Neural crest cell (in vitro differentiated cells): ENCODE measurements at places on chromosomes 7 and 10.

DNA sequence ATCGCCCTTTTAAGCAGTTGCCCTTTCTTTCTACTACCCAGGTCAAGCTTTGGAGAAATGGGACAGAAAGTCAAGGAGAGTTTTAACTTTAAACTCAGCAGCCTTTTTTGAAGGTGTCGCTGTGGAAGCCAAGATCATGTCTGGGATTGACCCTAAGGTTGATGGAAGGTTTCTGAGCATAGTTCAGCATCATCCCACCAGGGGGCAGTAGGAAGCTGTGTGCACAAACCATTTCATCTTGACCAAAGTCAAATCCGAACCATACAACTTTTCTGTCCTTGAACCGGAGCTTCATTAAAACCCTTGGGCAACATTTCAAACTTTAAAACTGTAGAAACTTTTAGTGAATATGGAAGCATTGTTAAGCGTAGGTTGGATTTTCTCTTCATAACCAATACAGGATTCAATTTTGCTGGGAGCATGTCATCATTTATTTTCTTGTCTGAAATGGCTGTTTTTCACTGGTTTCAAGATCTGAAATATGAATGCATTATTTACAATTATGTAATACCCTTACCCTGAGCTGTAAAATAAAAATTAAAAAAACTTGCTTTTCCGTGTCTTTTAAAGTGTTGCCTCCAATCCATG, 214.4 kb upstream of the KIAA1217 start:
- DNase-seq = peak; percentile 73

GRCh38 chr7:28093623-28094232, 86.9 kb downstream of the JAZF1 start:
- peak; percentile 62 for DNase-seq

DNA sequence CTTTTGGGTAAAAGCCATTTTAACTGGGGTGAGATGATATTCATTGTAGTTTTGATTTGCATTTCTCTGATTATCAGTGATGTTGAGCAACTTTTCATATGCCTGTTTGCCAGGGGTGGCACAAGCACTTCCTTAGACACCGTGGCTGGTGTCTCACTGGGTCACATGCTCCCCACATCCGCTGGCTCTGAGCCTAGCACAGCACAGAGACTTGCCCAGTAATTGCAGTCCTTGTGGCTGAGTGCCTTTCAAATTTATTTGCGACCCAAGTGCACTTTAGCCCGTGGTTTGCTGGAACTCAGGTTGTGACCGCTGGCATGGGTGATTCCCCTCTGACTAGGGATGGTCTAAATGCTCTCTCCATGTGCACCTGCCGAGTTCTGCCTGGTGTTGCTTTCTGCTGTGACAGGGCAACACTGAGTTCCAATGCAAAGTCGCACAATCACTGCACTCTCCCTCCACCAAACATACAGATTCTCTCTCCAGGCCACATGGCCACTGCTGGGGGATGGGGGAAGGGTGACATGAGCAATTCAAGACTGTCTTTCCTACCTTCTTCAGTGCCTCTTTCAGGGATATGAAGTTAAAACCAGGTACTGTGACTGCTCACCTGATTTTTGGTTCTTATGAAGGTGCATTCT, 66.5 kb downstream of the ZNF277 start:
- no peak for DNase-seq

GRCh38 chr10:5297996-5298395, 66.8 kb upstream of the UCN3 start:
- DNase-seq = no peak

DNA sequence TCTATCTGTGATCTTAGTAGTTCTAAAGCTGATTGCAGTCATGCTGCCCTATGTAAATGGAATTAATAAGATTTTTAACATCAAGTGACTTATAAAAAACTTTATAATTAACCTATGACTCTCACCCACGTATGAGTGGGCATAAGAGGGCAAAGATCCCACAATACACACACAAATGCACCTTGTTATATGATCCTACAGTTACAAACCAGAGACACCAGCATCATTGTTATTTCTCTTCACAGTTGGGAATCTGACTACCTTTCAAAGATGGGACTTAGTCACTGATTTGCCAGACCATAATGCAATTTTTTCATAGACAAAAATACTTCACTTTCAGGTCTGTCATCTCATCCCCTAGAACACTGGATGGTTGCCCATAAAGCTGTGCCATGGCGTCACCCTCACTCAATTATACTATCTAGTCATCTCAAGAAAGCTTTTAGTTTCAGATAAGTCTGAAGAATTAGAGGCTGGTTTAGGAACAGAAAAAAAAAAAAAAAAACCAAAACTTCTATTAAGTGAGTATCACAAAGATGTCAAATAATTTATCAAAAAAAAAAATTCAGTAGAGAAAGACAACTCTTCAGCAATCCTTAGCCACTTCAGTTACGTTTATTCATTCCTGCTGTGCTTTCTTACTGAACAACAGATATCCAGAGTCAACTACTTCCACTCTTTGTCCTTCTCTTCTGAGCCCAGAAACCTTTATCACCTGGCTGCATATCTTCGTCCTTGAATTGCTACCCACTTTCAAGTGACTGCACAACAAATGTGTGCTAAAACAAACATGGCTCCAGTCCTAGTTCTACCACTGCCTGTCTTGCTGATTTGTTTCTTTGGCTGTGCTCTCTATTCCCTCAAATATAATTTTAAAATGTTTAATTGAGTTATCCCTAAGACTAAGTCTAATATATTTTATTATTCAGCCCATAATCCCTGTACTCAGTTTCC, 175.0 kb upstream of the CHRM2 start:
- no peak for DNase-seq

- DNase-seq = no peak
Measured at GRCh38 chr10:52128056-52128683, 185.9 kb upstream of the DKK1 start.

GRCh38 chr10:18378766-18379165, 238.5 kb downstream of the CACNB2 start:
- DNase-seq = no peak

DNA sequence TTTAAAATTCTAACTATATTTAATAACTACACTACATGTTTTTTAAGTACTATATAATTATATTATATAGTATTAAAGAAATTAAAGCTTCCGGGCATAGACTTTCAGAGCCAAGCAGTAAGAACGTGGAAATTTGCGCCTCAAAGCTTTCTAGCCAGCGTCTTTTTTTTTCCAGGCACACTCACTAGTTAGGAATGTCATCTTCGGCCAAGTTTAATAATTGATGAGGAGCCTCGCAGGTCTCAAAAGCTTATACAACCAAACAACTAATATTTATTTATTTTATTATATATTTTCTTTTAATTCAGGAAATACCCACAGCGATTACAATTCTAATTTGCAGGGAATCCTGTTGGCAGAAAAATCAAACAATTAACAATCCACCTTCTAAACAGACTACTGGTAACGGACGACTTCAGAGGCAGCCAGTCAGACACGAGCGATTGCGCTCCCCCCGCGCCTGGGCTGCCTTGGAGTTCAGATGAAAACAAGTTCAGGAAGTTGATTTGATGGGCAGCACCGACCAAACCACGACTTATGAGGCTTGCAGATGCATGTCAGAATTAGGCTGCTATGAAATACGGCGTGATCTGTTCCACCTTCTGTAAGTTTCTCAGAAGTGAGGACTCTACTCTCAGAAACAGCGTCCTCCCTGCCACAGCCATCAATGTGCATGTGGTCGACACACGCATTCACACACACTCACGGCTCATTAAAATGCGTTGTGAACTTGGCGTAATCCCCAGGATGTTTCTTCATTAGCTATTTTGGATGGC, 431.8 kb upstream of the MGMT start:
- DNase-seq = no peak

DNA sequence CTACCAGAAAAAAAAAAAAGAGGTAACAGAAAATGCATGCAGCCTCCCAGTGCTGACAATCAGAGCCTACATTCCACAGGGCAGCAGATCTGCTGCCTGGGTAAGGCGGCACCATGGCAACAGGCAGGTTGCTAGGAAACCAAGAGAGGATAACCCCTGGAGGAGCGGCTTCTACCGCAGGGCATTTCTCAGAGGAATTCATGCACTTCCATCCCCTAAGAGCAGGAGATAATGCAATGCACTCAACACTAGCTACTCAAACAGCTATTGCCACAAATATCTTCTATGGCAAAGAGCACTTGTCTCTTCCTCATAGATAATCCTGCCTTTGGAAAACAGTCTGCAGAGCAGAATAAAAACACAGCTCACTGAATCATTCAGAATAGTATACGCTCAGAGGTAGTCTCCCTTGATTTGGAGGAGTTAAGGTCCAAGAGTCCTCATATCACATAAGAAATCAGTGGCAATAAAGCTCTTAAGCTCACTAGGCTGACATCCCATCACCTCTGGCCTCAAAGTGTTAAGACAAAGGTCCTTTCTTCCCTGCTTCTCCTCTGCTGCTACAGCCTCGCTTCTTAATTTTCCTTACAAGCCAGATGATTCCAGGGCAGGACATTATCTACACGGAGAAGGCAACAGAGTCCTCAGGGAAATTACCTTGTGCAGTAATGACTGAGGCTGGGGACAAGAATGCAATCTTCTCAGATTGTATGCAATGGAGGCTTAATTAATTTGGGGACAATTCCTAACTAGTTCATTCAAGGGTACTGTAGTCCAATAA, 10.7 kb downstream of the PSAP start:
- peak; percentile 87 for DNase-seq

DNA sequence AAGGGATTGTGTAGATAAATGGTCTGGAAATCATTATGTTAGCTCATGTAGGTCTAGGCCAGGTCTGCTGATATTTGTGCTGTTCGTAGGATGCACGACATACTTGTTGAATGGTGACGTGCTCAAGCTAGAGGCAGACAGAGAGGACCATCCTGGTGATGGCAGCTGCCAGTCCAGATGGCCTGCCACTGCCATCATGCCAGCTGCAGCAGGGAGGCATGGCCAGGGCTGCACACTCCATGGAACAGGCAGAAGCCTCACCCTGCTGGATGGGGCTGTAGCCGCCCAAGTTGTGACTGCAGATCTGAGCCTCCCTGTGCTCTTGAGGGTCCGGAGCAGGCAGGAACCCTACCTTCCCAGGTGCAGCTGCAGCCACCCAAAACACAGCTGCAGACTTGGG, 80.3 kb downstream of the SPDYE5 start:
- DNase-seq = no peak

DNA sequence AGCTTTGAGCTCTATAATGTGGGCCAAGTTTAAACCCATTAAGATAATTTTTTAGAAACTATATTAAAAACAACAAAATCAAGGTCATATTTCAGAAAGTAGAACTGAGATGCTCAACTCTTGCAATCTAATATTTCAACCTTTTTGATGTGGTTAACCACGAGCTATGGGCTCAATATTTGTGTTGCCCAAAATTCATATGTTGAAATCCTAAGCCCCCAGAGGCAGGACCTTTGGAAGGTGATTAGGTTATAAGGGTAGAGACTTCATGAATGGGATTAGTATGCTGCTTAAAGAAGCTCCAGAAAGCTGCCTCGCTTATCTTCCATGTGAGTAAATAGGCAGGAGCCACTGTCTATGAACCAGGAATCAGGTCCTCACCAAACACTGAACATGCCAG, 284.4 kb downstream of the CRPPA start:
- no peak for DNase-seq

DNA sequence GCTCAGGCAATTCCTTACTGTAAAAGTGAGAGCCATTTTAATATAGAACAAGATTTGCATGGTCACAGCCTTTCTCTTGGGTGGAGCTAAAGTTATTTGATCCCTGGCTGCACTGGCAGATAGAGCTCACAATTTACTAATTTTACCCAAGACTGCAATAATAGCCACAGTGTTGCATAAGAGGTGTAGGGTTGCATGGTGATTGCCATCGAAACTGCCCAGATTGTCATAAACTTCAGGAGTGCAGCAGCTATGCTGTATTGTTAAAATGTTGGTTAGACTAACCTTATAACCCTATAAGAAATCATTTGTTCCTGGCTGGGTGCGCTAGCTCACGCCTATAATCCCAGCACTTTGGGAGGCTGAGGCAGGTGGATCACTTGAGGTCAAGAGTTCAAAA, 50.0 kb downstream of the VCL start:
- no peak for DNase-seq

DNA sequence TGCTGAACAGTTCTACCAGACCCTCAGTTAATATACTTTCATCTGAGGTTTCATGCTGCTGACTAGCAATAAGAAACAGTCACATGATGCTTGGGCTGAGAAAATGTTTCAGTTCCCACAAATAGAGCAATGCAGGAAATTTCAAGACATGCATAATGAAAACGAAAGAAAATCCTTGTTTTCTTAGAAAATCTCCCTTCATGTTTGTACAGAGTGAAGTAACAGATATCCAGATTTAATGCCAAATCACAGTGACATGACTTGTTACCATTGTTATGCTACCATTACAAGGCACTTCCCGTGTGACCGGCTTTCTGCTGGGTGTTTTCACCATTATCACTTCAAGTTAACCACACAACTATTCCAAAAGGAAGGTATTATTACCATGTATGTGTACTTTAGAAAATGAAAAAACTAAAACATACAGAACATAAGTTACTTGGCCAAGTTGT, 121.7 kb downstream of the DOCK4 start:
- no peak for DNase-seq

- DNase-seq = no peak
Measured at GRCh38 chr10:124894569-124895215, 47.2 kb upstream of the ZRANB1 start.

DNA sequence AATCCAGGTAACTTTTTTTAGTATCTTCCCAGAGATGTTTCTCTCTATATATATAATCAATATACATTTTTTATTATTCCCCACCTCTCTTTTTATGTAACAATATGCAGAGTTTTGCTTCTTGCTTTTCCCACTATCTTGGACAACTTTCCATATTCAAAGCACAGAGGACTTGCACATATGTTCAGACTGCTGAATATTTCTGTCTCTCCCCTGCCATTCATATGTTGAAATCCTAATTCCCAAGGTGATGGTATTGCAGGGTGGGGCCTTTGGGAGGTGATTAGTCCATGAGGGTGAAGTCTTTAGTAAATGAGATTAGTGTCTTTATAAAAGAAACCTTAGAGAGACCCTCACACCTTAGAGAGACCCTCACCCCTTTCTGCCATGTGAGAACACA, 72.8 kb downstream of the CFTR start:
- no peak for DNase-seq

GRCh38 chr7:108347616-108348015, 108.6 kb downstream of the NRCAM start:
- no peak for DNase-seq

- DNase-seq = no peak
Measured at GRCh38 chr7:35695473-35695850, 527 bp upstream of the HERPUD2 start.

- no peak for DNase-seq
Measured at GRCh38 chr7:20194343-20194995, 22.7 kb downstream of the MACC1 start.
